ENCODE measurements at places on chromosomes 6 and 20.

DNA sequence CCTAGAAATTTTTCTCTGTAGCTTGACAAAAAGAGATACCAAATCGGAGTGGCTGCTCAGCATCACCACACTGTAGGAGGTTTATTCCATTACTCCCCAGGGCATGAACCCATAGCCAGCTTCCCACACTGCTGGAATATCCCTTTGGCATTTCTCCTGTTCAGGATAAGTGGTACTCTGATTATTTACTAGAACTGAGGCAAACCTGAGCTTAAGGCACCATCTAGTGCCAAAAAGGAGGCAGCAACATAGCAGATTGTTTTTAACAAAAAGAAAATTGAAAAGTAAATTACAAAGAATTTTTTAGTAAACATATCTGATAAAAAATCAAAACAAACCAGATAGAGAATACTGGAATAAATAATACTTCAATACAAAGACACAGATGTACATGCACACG, 181.7 kb downstream of the WDR27 start:
- no peak for DNase-seq

DNA sequence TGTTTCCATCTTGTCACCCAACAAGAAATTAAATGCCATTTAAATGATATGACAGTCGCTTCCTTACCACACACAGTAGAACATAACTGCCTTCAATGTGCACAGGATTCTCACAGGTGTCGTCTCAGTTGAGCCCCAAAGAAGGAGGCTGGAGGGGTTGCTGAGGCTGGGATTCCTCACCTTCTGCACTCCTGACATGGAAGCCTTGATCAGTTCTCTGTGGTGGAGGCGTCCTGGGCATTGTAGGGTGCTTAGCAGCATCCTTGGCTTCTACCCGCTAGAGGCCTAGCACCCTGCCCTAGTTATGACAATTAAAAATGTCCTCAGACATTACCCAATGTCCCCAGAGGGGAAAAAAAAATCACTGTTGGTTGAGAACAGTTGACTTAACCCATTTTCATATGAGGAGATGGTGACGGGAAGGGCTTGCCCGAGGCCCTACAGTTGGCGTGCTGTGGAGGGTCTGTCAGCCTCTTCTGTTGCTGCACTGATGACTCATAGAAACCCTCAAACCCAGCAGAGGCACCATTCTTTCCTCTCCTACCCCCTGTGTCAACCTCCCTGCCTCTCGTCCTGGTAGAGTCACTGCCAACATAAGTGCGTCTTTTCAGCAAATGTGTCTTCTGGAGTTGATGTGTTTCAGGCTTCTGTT, 19.3 kb upstream of the ZNF831 start:
- DNase-seq: no peak

GRCh38 chr6:160963651-160964050, 27.9 kb upstream of the MAP3K4 start:
- DNase-seq: no peak

- no peak for DNase-seq
Measured at GRCh38 chr20:6940876-6941275, 173.4 kb downstream of the BMP2 start.

DNA sequence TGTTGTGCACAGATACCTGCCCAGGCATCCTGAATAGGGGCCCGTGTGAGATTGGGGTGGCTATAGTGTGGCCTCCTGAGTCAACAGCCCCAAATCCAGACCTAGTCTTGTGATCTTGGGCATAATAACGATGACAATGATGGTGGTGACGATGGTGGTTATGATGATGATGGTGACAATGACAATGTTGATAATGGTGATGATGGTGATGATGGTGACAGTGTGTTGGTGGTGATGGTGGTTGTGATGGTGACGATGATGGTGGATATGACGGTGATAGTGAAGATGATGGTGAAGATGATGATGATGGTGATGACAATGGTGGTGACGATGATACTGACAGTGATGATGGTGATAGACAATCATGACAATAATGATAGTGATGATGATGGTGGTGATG, 5.1 kb upstream of the RPS21 start:
- DNase-seq: no peak

DNA sequence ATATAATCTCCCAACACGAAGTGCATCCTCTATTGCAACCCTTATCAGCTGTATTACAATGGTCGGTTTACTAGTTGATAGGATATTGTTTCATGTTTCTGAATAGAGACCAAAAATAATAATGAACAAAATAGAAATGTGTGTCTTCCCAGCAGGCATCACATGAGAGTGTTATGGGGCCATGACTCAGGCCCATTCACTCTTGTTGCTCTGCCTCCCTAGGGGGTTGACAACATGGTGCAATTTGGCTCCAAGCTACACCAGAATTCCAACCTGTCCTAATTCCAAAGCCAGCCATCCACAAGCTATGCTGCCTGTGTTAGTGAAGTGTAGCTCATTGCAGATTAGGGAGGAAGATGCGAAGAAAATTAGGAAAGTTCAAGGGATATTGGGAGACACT, 13.1 kb upstream of the SAYSD1 start:
- DNase-seq: no peak

DNA sequence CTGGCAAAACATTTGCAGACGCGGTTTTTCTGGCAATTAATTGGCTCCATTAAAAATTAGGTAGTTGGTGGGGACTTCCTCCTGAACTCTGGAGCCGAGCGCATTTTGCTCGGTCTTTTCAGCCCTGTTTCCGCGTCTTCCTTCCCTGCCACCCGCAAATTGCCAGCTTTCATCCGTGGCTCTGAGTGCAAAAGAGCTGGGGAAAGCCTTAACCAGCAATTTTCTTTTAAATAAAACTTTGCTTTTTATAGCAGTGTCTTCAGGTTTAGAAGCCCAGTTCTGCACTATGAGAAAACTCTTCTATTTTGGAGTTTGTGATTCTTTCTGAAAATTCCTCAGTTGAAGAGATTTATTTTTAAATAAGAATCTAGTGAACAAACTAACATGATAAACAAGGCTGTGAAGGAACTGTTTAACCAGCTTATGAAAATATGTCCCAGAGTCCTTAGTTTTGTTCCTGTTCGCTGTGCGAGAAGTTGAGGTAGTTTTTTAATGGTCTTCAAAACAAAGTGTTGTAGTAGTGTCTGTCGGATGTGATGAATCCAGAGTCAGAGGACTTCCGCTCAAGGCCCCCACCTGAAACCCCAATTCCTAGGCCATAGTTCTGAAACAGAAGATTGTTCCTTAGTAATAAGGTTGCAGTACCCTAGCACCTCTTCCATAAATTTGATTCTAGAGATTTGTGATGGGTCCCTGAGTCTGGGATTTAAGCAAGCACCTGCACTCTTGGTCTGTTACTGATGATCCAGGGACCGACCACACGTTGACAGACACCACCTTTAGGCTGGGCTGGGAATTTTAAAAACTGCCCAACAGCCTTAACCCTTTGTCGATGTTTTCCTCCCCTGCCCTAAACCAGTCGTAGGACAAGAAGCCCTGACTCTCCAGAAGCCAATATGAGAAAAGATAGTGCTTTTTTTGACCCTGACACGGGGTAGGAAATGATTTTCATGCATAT, 950 bp downstream of the KCTD20 start:
- DNase-seq: peak; percentile 46

DNA sequence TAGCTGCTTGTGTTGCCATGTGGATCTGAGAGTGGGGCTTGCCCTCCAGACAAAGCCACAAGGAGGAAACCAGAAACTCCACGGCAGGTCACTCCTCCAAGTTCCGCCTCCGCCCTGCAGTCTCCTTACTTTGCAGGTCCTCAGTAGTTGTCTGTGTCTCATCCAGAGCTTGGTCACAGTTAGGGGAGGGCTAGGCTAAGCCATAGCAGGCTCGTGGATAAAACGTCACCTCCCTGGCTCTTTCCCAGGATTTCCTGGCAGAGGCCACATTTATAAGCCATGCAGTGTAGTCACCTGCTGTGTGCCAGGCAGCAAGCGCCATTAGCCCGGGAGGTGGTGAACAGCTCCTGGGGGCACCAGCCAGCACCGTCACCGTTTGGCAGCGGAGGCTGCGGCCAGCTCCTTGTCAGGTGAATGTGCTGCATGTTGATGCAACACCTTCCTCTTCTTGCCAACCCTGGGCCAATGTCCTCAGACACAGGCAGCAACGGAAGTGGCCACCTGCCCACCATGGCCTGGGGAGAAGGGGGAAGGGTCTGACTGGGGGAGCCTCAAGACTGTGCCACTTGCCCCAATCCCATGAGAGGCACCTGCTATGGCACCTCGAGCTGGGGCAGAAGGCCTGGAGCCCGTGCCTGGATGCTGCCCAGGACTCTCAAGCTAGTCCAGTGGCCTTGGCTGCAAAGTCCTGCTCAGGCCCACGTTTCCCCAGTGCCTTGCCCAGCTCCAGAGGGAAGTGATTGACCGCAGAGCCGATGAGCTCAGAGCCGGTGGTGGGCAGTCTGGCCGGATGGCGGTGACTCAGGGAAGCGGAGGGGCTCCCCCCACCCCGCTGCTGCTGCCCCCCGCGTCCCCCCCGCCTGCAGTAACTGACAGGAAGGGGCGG, 39.0 kb upstream of the SLCO4A1 start:
- peak; percentile 87 for DNase-seq

- DNase-seq: peak; percentile 0
Measured at GRCh38 chr6:8829796-8830195, 394.5 kb upstream of the SLC35B3 start.

GRCh38 chr20:48620507-48621375, 207.1 kb downstream of the PREX1 start:
- DNase-seq: peak; percentile 81

DNA sequence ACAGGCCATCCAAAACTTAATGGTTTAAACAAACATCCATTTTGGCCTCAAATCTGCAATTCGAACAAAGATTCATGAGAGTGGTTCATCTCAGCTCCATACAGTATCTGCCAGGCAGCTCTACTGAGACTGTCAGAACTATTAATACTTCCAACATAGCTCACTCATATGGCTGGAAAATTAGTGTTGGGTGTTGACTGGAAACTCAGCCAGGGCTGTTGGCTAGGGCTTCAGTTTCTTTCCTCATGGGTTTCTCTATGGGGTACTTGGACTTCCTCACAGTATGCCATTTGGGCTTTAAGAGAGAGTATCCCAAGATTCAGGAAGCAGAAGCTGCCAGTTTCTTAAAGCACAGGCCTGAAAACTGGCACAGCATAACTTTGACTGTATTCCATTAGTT, 240.3 kb downstream of the TPBG start:
- DNase-seq: no peak

DNA sequence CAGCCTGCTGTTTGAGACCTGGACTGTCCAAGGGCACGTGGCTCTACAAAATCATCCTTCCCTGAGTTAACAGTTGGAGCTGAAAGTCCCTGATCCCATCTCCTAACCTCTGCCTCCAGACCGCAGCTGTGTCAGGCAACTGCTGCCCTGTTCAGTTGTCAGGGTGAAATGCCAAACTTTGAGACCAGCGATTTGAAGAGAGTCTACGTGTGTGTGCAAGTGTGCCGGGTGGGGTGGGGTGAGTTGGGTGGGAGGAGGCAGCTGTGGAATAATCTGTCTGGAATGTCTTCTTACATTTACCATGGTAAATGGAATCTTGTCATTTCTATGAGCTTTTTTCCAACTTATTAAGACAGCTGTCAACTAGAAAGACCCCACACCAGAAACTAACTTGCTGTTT, 81.0 kb upstream of the FAM8A1 start:
- DNase-seq: no peak

GRCh38 chr6:25835442-25836283, 3.8 kb upstream of the SLC17A1 start:
- no peak for DNase-seq

DNA sequence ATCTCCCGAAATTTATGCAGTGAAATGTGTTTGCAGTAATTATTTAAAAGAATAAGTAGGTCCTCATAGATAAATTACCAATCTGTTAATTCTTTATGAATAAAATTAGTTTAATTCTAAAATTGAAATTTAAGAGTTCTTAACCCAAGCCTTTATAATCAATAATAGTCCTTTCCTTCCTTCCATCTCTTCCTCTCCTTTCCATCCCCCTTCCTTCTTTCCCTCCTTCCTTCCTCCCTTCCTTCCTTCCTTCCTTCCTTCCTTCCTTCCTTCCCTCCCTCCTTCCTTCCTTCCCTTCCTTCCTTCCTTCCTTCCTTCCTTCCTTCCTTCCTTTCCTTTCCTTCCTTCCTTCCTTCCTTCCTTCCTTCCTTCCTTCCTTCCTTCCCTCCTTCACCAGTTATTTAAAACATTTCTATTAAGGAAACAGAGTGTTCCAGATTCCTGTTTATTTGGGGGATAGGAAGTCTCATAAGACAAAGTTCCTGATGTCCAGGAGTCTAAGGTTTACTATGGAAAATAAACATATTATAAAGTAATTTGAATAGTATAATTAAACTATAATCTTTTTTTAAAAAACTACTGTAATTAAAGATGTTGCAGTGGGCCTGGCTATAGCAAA, 285.3 kb upstream of the NOX3 start:
- no peak for DNase-seq

- DNase-seq: peak; percentile 15
Measured at GRCh38 chr6:90656325-90656724, 69.5 kb upstream of the MAP3K7 start.

GRCh38 chr20:42923348-42923918, 266.3 kb downstream of the PTPRT start:
- DNase-seq: no peak

- DNase-seq: peak; percentile 61
Measured at GRCh38 chr6:151690303-151690702, 117.2 kb upstream of the ESR1 start.

GRCh38 chr6:12175626-12176025, 114.5 kb upstream of the EDN1 start:
- DNase-seq: no peak

GRCh38 chr6:124753562-124754105, 208.6 kb upstream of the RNF217 start:
- no peak for DNase-seq

DNA sequence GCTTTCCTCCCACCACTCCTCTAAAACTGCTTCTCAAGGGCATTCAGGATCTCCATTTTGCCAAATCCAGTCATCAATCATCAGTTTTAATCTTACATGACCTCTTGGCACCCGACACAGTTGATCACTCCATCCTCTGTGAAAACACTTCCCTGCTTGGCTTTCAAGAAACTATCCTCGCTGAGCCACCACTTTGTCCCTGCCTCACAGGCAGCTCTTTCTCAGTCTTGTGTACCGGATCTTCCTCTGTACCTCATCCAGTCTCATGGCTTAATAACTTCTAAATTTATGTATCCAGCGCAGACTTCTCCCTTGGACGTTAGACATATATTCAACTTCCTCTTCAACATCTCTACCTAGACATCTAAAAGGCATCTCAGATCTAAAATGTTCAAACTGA, 89.9 kb downstream of the BTBD9 start:
- no peak for DNase-seq

DNA sequence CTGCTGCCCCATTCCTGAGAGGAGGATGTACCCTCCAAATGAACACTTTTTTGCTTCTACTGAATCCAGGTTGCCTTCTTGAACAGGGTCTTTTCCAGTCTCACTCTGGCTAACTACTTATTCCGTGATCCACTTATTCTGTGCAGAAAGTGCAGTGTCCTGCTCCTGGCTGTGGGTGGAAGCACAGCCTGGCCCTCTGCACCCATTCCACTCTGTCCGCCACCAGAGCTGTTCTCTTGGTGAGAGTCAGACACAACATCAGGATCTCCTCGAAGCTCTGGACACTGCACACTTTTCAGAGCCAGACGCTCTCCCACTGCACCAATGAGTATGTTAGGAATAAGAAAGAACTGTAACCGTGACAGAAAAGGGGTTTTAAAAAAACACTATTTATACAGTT, 174.2 kb downstream of the MCHR2 start:
- no peak for DNase-seq

Data from hematopoietic multipotent progenitor cell treated with erythropoietin and hydrocortisone succinate and interleukin-3 and kit ligand, for 4 days (in vitro differentiated cells).